Left lobe of liver (tissue), 2 donors: ENCODE measurements at places on chromosomes 12 and 14. TPM values are rescaled to one million over a fixed set of nuclear protein-coding genes. Genes with fewer than 3 reads are reported as not detected.

GPRC5A gene
- total RNA-seq = 0.73 TPM

ARHGEF25 gene
- 1.5 TPM for total RNA-seq

LRRK2 gene
- total RNA-seq = 7.0 TPM

SMCO2 gene
- not detected for total RNA-seq

DCN gene
- total RNA-seq = 108 TPM

SERPINA6 gene
- 155 TPM for total RNA-seq

DNA sequence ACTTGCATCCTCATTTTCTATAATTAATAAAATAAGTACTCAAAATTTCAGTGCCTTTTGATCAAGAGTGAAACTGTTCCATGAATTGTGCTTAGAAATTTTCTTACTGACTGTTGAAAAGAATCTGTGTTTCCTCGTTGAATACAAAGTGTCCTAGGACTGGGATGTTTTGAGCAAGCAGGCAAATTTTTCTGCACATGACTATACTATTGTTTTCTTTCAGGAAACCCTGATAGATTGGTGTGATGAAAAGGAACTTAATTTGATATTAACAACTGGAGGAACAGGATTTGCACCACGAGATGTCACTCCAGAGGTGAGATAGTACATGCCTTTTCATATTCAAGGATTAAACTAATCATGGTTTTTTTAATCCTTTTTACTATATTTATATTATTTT is 316.3 kb downstream of the GPHN start:
- no peak for DNase-seq

DNA sequence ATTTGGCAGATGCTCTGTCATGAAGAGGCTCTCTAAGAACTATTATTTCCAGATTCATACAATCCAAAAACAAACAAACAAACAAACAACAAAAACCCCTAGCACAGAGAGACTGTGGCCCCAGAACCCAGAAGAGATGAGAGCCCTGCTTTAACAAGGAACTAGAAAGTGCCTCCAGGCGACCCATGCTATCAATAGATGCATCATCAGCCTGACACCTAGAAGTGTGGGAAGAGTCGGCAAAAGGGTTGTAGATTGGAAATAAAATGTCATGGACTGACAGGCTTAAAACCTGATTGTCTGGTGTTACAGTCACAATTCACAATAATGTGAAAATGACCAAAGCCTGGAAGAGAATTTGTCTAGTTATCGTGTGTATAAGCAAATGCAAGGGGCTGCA is 50.6 kb upstream of the FLRT2 start:
- no peak for DNase-seq

- DNase-seq = no peak
These were observed 131.3 kb downstream of the SLC5A8 start for GRCh38 chr12:101078536-101079285.

- DNase-seq = no peak
These were observed 126.4 kb upstream of the PLEKHA5 start for GRCh38 chr12:19003141-19003540.
